ENCODE measurements at places on chromosomes 7 and 10.

- no peak overlapping the region for H3K4me3 ChIP-seq
- no peak for DNase-seq
- H3K27ac ChIP-seq = no peak overlapping the region
Measured at GRCh38 chr7:36648441-36648840, 75.9 kb downstream of the AOAH start.

DNA sequence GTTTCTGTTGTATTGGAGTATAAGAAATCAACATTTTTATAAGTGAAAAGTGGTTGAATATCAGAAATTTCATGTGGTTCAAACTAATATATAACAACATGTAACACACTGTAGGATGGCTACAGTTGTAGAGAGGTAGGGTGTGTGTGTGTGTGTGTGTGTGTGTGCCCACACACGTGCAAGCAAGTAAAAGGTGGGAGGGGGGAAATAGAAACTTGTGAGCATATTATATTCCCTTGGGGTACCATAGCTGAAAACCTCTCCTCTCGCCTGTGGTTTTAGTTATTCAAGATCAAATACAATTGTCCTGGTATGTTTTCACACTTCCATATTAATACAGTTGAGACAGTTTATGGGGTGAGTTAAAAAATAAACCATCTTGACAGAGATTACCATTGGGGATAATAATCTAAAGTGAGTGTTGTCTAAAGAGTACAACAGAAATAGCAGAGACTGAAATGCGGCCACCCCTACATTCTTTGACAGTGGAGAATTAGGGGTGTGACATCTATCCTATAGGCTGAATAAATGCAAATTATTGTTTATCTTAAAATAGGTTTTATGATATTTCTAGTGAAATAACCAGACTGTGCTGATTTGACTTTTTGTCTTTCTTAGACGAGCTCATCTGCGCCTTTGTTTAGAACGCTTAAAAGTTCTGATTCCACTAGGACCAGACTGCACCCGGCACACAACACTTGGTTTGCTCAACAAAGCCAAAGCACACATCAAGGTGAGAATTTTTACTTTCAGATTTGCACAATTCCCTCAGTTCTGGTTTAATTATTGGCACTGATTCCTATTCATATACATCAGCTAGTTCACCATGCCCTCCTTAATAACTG lies 25.9 kb downstream of the SMNDC1 start:
- DNase-seq = no peak
- peaks cover 8% of the 10 kb centered on the region for H3K4me1 ChIP-seq
- H3K4me3 ChIP-seq = no peak overlapping the region
- H3K27ac ChIP-seq = no peak overlapping the region
- H3K36me3 ChIP-seq = peaks cover 3% of the 10 kb centered on the region
- H3K27me3 ChIP-seq = peaks cover 33% of the 10 kb centered on the region

- H3K36me3 ChIP-seq = no peaks in the 10 kb centered on the region
- no peak overlapping the region for H3K4me3 ChIP-seq
- H3K27me3 ChIP-seq = peaks cover 13% of the 10 kb centered on the region
Measured at GRCh38 chr7:112547916-112548315, 67.1 kb downstream of the LSMEM1 start.

DNA sequence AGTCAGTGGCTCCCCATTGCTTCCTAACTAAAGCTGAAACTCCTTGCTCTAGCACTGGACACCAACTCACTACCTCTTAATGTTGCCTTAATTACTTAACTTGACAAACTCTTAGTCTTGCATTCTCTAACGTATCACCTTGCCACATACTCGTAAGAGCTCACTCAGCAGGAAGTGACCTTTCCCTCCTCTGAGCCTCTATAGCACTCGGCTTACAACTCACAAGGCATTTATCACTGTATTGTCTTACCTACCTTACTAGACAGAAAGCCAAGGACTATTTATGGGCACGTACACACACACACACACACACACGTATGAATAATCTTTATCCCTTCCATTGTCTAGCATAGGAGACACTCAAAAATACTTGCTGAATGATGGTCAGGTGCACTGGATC lies 21.2 kb downstream of the CEP41 start:
- DNase-seq = no peak
- H3K4me1 ChIP-seq = peaks cover 61% of the 10 kb centered on the region
- peak overlapping the region; percentile 63 for H3K27ac ChIP-seq
- H3K4me3 ChIP-seq = no peak overlapping the region
- H3K27me3 ChIP-seq = no peaks in the 10 kb centered on the region

GRCh38 chr10:126187399-126187798 lies 200.9 kb downstream of the ADAM12 start:
- DNase-seq = no peak
- no peak overlapping the region for H3K4me3 ChIP-seq
- no peaks in the 10 kb centered on the region for H3K36me3 ChIP-seq

DNA sequence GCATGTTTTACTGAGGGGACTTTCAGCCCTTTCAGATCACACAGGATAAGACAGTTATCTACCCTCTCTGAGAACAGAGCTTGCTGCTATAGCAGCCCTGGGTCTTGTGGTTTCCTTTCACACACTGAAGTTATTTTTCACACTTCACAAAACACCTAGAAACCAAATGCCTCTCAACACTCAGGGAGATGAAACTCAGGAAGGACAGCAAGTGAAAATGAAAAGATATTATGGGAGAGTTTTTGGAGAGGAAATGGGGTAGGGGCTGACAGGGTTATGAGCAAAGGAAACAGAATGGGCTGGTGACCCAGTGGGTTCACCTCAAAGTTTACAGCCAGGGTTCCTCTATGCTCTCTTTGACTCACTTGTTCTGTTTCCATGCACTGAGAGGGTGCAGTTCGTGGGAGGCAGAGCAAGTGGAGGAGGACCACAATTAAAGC lies 17.0 kb upstream of the GIMAP2 start:
- peaks cover 32% of the 10 kb centered on the region for H3K36me3 ChIP-seq
- peaks cover 71% of the 10 kb centered on the region for H3K4me1 ChIP-seq
- peak overlapping the region; percentile 92 for H3K27ac ChIP-seq
- H3K27me3 ChIP-seq = no peaks in the 10 kb centered on the region

DNA sequence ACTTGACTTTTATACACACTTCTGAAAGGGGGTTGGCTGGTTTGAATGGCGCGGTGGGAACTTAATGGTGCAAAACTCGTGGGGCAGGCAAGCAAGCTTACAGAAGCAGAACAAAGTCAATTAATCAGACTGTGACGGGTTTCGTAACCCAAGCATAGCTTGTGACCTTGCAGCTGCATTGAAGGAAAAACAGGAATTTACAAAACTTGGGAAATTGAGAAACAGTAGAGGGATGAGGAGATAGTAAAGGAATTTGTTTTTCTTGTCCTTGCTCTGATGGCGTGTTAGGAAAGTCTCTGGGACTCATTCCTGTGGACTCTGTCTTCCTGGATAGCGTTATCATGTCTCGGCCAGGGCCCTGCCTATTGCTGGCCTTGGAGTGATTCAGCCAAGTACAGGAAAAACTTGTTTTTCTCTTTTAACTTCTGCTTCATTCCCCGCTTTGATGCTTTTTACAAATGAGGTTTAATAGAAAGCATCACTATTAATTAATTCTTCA lies 220.0 kb upstream of the KCND2 start:
- no peak overlapping the region for H3K27ac ChIP-seq
- H3K4me1 ChIP-seq = no peaks in the 10 kb centered on the region
- no peak overlapping the region for H3K4me3 ChIP-seq
- DNase-seq = no peak

DNA sequence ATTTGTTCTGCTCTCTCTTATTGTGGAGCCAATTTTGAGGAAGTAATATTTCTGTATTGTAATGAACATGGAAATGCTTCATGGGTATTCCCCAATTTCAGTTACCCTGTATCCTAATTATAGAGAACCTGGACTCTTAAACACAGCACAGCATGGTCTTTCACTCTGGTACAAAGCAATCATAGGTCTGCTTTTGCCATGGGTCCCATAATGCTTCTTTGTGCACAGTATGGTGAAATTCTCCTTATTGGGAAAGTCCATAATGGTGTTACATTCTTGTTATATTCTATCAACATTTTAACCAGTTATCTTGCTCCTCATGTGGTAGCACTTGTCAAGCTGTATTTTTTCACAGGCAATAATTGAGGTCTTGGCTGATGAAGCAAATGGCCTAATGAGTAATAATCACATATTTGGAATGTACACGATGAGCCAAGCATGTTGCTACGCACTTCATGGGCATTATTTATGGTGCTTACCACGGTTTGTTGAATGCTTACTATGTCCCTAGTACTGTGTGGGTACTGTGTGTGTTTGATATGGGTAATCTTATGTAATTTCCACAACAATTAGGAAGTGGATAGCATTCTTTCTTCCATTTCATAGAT lies 42.9 kb downstream of the PRKG1 start:
- DNase-seq = no peak
- H3K4me3 ChIP-seq = no peak overlapping the region
- H3K27ac ChIP-seq = no peak overlapping the region
- no peaks in the 10 kb centered on the region for H3K4me1 ChIP-seq
- H3K36me3 ChIP-seq = no peaks in the 10 kb centered on the region

- H3K27ac ChIP-seq = no peak overlapping the region
- peaks cover 49% of the 10 kb centered on the region for H3K27me3 ChIP-seq
- no peaks in the 10 kb centered on the region for H3K36me3 ChIP-seq
- DNase-seq = no peak
Measured at GRCh38 chr7:87604264-87604663, 3.6 kb upstream of the ABCB1 start.

DNA sequence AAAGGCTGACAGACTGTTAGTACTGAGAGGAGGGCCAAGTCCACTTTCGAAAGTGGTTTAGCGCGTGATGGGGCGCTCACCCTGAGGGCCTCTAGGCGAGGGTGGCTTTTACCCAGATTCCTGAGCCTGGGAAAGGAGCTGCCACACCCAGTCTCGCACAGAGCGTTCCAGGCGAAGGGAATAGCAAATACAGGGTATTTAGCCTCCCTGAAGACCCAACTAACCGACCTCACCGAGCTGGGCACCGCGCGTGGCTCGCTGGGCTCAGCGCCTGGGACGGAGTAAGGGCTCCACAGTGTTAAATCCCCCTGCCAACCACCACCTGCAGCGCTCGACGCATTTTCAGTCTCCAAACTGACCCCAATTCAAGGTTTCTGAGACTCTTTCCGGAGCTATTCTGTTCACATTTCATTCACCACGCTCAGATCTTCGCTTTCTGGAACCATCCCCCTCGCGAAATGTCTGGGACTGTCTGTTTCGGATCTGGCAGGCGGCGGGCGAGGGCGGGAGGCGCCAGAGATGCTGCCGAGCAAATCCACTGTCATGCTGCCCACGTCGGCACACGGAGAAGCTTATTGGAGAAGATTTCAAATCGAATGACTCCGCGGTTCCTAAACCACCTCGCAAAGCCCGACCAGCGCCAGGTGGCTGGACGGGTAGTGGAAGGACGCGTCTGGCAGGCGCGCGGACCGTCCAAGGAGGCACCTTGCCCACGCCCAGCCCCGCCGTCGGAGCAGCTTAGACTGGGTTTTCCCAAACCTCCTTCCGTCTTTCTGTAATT lies 1.4 kb upstream of the OSBPL3 start:
- peak overlapping the region; percentile 97 for H3K27ac ChIP-seq
- no peaks in the 10 kb centered on the region for H3K27me3 ChIP-seq
- H3K4me1 ChIP-seq = peaks cover 47% of the 10 kb centered on the region

- no peak overlapping the region for H3K27ac ChIP-seq
- DNase-seq = no peak
- no peaks in the 10 kb centered on the region for H3K36me3 ChIP-seq
- H3K4me3 ChIP-seq = no peak overlapping the region
- peaks cover 27% of the 10 kb centered on the region for H3K4me1 ChIP-seq
Measured at GRCh38 chr10:4018054-4018511, 233.1 kb upstream of the KLF6 start.

DNA sequence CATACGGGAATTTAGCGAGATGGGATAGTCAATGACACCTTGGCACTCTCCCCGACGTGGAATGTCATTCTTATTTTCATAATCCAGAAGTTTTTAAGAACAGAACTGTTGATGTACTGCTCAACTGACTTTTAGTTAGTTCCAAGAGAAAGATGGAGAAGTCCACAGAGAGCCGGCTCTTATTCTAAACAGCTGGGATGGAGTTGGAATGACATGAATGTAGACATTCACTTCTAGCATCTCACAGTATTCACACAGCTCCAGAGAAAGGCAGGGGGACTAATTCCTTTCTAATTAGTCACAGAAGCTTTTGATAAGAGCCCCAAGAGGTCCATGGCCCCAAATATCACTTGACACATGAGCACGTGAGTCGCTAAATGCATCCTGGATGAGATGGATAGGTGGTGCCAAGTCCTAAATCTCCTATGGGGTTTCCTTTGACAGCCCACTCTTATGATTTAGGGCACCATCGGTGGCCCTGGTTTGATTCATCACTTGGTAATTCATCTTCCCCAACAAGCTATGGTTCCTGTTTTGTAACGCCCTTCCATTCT lies 420.3 kb upstream of the AUTS2 start:
- H3K4me3 ChIP-seq = no peak overlapping the region
- H3K36me3 ChIP-seq = no peaks in the 10 kb centered on the region
- no peak for DNase-seq
- H3K27ac ChIP-seq = no peak overlapping the region
- no peaks in the 10 kb centered on the region for H3K4me1 ChIP-seq

- no peak for DNase-seq
- no peak overlapping the region for H3K4me3 ChIP-seq
- no peaks in the 10 kb centered on the region for H3K36me3 ChIP-seq
- H3K4me1 ChIP-seq = no peaks in the 10 kb centered on the region
- no peak overlapping the region for H3K27ac ChIP-seq
Measured at GRCh38 chr7:66304536-66304935, 99.4 kb downstream of the TPST1 start.

GRCh38 chr7:32910195-32910594 lies 18.6 kb upstream of the KBTBD2 start:
- no peak overlapping the region for H3K4me3 ChIP-seq
- H3K36me3 ChIP-seq = no peaks in the 10 kb centered on the region
- no peak for DNase-seq

DNA sequence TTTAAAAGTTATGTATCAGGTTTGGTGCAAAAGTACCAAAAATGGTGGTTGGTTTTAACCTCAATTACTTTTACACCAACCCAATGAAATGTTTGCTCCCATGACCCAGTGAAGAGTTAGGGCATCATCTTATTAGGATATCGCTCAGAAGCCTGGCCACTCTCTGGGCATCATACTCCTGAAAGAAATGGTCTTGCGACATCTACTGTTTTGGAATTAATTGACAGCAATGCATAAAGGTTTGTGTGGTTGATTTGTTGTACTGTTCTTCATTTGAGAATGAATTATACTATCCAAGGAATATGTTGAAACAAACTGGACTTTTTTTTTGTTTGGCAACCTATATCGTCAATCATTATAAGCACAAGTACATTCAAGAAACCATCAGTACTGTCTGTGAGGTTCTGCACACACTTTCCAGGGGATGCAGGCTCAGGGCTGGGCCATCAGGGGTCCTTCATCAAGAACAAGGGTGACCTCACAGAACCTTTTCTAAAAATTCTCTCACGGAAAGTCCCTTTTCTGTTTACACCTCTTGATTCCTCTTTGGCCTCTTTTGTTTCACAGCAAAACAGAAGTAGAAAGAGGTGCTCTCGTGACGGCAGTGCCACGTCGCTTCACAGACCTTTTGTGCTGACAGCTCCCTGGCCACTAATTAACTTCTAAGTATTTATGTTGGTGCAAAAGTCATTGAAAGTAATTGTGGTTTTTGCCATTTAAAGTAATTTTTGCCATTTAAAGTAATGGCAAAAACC lies 117.2 kb upstream of the KLF6 start:
- no peak overlapping the region for H3K4me3 ChIP-seq
- H3K27me3 ChIP-seq = no peaks in the 10 kb centered on the region
- no peaks in the 10 kb centered on the region for H3K36me3 ChIP-seq
- peaks cover 29% of the 10 kb centered on the region for H3K4me1 ChIP-seq
- H3K27ac ChIP-seq = peak overlapping the region; percentile 38
